ENCODE measurements at places on chromosomes 2 and 18.
A peak's percentile ranks its signal among the peaks of the same experiment; 100 is the strongest.

- no peak for DNase-seq
These were observed 98.6 kb downstream of the BABAM2 start for GRCh38 chr2:27989149-27989548.

- no peak for DNase-seq
These were observed 86.0 kb upstream of the TMEM247 start for GRCh38 chr2:46393347-46393820.

- no peak for DNase-seq
These were observed 77.1 kb downstream of the ADAM23 start for GRCh38 chr2:206520450-206520849.

GRCh38 chr18:37674570-37674969, 109.0 kb upstream of the CELF4 start:
- DNase-seq, result no peak

DNA sequence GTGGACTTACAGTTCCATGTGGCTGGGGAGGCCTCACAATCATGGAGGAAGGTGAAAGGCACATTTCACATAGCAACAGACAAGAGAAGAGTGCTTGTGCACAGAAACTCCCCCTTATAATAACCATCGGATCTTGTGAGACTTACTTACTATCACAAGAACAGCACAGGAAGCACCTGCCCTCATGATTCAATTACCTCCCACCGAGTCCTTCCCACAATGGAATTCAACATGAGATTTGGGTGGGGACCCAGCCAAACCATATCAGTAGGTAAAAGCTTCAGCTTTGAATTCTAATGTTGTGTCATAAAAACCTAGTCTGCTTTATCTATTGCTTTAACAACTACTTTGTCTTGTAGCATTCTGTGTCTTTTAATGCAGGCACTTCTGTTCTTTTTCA, 140.4 kb upstream of the PIK3C3 start:
- DNase-seq, result no peak

DNA sequence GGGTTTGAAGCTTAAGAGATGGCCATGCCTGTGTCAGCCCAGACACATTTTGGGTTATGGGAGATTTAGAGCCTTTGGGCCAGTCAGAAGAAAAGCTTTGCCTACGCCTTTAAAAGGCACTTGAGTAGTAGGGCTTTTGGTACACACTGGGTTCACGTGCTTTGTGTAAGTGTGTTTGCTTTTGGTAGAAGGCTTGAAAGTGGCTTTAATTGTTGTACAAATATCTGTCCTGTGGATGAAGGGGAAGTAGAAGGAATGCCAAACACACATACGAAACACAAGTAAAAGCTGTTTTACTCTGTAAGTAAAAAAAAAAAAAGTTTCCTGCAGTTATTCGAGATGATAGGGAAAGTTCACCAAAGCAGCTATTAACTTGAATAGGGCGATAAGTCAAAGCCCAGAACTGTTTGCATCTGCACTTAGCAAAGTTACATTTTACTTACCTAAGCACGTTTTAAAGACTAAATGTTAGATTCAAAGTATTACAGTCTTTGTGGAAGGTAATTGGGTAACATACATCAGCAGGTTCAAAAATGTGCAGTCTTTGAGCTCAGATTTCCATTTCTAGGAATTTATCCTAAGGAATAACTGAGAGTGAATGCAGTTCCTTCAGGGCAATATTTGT, 75.4 kb downstream of the STK25 start:
- no peak for DNase-seq

GRCh38 chr2:16250466-16250865, 310.1 kb downstream of the MYCN start:
- no peak for DNase-seq

GRCh38 chr2:102418421-102418961, 4.5 kb upstream of the IL18RAP start:
- peak; percentile 5 for DNase-seq

DNA sequence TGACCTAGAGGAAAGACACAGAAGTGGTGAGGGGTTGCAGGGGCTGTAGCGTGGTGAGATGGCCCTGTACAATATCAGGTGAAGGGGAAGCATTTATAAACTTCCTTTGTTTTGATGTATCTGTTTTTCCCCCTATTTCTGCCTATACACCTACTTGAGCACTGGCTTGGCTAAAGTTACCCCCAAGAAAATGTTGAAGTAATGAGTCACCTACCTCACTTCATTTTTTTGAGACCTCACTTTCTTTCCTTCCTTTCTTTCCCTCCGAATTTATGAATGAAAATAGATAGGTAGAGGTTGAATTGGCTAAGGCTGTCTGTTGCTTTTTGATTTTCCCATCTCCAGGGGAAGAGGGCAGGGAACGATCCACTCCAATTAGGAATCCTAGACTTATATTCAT, 231.1 kb upstream of the EPAS1 start:
- DNase-seq, result peak; percentile 70

GRCh38 chr18:74528913-74529312, 5.4 kb upstream of the CNDP1 start:
- DNase-seq, result no peak

DNA sequence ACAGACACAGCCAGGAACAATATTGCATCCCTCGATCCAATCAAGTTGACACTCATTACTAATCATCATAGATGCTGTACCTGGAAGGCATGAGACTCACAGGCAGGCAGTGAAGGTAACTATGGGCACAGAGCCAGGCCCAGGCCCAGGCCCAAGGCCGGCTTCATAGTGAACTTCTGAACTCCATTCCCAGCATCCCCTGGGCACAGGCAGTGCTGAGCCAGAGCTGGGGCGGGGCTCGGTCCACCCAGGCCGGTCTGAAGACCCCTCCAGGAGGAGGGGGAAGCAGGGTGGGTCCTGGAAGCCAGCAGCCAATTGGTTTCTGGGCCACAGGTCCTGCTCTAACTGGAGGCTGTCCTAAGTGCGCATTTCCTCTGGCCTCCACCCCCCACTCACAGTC, 37.6 kb downstream of the MLPH start:
- no peak for DNase-seq

DNA sequence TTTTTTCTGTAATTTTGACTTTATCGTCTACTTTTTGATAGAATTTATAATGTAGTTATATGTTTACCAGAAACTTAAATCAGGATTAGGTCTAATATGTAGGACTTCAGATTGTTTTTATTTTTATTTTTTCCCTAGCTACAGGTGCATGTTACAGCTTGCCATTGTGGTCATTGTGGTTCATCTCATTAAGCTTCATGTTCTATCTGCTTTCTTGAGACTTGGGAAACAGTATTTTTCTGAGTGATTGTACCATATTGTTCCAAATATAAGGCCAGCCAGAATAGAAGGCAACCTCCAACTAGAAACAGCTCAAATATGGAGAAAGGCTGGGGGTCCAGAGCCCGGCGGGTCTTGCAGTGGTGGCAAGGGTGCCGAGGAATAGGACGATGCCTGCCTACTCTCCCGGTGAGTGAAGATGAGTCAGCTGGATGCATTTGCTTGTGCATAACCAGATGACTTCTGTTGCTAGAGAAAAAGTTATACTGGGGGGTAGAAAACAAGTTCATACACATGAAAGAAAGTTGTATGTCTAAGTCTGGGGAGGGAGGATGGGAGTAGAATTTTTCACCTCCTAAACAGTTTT, 188.4 kb downstream of the CCDC85A start:
- peak; percentile 26 for DNase-seq

GRCh38 chr2:186780701-186781316, 68.2 kb downstream of the ZSWIM2 start:
- peak; percentile 64 for DNase-seq

- DNase-seq, result peak; percentile 88
These were observed 175.7 kb upstream of the RND3 start for GRCh38 chr2:150663143-150663542.

DNA sequence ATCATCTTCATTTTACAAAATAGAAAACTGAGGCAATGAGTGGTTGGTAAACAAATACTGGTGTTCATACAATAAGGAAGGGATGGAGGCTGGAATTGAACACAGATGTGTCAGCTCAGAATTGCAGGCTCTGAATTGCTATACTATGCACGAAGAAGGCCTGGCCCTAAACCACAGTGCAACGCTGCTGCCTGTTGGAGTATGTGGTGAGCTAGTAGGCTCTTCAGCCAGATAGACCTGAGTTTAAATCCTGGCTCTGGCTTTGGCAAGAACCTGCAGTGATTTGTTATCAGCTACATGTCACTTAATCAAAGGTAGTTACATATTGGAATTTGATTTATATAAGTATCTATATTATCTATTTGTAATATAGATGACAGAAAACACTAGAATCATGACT, 1602.4 kb upstream of the CELF4 start:
- DNase-seq, result no peak

DNA sequence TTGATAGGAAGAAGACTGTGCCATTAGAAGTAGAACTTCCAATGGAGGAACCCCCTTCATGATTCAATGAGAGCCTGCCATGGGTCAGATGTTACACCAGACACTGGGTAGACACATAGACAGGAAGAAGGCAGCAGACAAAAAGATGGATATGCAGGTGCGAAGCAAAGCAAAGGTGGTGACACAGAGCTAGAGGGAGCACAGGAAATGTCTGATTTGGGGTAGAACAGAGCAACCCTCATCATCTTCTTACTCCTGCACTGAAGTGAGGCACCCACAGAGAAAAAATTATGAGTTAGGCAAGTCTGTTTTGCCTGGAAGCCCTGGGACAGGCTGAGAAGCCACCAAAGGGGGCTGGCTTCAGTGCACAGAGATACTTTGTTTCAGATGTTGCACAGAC, 240.2 kb downstream of the ANAPC1 start:
- no peak for DNase-seq

DNA sequence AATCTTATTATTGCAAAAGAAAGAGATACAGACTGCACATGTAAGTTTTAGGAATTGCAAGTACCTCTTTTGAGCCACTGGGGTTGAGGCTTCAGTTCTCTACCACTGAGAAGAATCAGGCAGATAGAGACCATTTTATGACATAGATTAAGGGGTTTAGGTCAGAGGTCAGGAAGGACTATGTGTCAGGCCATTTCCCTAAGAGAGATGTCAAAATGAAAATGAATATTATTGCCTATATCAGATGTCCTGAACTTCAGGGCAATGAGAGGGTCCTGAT, 113.7 kb downstream of the GATA6 start:
- DNase-seq, result no peak

DNA sequence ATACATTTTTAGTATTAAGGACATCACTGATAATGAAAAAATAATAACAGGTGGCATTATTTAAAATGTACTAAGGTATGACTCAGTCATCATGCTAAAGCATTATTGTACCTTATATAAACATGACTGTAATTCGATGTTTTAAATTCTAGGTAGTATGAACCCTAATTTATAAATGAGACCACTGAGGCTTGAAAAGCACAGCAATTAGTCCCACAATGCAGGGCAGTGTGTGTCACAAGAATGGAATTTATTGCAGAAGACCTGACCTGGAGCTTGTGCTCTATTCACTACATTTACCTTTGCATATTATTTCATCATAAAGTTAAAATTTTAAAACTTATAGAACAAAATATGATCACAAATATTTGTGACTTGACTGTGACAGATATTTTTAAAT, 358.5 kb upstream of the DSEL start:
- peak; percentile 8 for DNase-seq

GRCh38 chr2:240919786-240920782, 13.9 kb downstream of the CROCC2 start:
- DNase-seq, result no peak

DNA sequence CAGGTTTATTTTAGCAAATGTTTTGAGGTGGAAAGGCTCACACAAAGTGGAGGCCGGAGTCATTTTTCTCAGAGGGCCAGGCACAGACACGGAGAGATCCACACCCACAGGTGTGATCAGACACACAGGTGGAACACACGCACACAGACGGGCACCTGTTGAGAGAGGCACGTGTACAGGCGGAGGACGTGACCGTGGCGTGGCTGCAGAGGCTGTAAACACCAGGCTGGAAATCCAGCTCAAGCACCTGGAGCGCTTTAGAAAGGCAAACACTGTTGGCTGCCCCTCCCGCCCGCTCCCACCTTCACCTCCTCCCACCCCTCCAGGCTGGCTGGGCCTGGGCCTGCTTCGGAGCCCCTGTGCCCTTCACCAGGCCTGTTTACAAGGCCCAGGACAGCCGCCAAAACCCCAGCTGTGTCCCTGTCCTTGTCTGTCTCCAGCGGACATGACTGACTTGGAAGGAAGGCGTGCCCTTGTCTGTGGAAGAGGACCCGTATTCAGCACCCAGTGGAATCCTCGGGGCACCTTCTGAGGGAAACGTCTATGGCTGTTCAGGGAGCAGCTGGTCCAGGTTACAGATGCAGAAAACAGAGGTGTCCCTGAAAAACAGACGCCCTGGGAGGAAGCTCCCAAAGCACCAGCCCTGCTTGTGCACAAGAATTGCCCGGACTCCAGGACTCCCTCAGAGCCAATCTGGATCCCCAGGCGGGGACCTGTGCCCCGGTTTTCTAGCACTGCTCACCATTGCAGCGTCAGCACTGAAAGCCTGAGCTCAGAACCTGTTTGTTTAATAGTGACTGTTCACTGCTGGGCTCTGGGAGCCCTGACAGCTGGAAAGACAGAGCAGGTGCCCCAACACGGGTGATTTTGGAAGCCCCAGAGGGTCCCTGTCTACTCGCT, 134.3 kb upstream of the HAAO start:
- DNase-seq, result no peak

DNA sequence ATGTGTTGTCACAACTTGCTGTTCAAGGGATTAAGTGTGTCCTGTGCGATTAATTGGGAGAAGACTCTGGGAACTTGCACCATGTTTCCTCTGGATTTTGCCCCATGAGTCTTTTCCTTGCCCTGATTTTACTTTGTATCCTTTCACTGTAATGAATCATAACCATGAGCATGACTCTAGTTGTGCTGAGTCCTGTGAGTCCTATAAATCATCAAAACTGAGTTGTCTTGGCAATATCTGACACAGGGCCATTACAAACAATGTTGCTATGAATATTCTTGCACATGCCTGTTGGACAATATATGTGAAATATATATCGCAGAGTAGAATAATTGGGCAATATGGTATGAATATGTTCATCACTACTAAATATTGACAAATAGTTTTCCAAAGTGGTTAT, 56.5 kb upstream of the COL5A2 start:
- DNase-seq, result peak; percentile 75

- no peak for DNase-seq
These were observed 161.7 kb downstream of the PARD3B start for GRCh38 chr2:204706939-204707338.

- DNase-seq, result no peak
These were observed 218.1 kb downstream of the SEPTIN10 start for GRCh38 chr2:109395494-109396201.
